Adrenal gland (tissue), 19 donors: ENCODE measurements at places on chromosomes 5 and 9.
A peak's percentile ranks its signal among the peaks of the same experiment; 100 is the strongest.

- no peak for DNase-seq
Observed at GRCh38 chr9:135152614-135153334, 65.3 kb downstream of the OLFM1 start.

DNA sequence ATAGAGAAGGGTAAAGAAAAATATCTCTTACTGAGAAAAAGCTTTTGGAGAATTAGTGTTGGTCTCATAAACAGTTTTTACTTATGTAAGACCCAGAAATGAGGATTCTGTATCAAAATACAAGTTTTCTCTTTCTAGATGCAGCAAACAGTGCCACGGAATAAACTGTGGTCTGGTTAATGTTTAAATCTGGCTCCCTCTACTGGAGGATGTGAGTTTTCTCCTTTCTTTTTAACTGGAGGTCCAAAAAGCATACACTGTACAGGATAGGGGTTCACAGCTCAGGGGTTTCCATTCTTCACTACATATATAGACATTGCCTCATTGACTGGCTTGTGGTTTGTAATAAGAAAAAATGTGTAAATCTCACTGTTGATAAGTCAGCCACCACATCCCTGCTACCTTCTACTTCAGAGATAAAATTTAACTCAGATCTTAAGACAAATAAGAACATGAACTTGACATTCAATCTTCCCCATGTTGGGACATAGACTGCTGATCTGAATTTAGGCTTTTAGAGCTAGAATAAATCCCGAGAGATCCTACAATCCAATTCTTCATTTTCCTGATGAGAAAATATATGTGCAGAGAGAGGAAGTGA, 98.9 kb downstream of the CFAP95 start:
- no peak for DNase-seq

DNA sequence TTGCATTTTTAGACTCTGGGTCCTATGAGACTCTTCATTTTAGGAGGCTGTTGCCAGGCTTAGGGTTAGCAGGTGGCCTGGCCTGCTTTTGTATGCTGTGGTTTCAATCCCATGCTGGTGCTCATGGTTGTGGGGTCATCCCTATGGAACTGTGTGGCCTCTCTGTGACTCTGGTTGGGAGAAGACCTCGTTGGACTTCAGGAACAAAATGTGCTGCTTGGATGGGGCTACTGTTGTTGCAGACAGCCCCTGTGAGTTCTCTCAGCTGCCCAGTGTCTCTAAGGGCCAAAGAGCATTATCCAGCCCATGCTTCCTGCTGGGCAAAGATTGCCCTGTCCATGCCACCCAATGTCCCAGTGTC, 169.5 kb upstream of the S1PR3 start:
- no peak for DNase-seq

- DNase-seq = no peak
Observed at GRCh38 chr9:78567693-78568092, 270.8 kb downstream of the PSAT1 start.

DNA sequence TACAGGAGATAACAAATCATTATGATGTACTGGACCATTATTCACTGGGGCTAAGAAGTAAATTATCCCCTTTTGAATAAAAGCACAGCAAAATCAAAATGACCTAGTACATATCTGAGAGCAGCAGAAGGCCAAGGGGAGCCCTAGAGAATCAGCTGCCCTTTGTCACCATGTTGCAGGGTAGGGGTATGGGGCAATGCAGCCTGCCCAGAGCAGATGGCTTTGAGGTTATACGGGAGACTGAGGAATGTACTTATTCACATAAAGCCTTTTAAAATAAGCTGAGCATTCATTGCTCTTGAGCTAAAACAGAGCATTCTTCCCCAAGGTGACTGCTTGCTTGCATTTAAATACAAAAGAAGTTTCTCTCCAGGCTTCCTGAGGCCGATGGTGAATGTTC, 2.6 kb upstream of the TNFAIP8 start:
- DNase-seq = no peak

- no peak for DNase-seq
Observed at GRCh38 chr5:150316320-150316719, 13.6 kb upstream of the ARSI start.

GRCh38 chr9:2367970-2368369, 253.6 kb upstream of the VLDLR start:
- DNase-seq = no peak

DNA sequence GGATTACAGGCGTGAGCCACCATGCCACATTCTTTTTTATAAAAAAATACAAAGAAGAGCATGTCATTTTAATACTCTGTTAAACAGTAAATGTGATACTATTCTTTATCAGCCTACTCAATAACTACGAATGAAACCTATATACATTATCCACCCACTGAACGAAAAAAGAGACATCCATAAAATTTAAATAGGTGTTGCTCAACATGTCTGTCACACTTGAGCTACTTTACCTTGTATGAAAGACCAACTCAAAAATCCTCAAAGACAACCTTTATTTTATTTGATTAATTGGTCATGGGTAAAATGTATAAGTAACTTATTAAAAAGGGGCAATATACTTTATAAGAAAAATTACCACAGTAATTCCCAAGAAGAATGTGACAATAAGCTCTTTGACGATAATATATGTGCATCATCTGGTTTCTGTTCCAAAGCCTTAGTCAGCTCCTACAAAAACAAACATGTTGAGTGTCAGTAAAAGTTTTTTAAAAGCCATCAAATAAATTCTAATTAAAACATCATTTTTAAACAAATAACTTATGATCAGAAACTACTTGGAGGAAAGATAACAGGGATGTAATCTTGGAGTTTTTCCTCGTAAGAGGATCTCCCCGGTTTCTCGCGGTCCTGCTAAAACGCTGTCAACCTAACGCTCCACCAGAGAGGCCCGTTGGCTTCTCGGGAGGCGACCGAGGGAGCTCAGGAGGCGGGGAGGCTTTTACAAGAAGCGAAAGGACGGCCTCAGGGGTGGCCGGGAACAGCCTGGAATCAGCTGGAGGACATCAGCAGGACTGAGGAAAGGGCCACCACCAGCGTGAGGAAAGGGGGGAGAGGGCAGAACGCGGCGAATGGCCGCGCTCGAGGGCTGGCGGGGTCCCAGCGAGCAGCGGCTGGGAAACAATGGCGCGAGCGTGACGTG, 13.5 kb upstream of the ANKRD18B start:
- peak; percentile 66 for DNase-seq

- DNase-seq = no peak
Observed at GRCh38 chr9:71761938-71762353, 6.4 kb downstream of the CEMIP2 start.

DNA sequence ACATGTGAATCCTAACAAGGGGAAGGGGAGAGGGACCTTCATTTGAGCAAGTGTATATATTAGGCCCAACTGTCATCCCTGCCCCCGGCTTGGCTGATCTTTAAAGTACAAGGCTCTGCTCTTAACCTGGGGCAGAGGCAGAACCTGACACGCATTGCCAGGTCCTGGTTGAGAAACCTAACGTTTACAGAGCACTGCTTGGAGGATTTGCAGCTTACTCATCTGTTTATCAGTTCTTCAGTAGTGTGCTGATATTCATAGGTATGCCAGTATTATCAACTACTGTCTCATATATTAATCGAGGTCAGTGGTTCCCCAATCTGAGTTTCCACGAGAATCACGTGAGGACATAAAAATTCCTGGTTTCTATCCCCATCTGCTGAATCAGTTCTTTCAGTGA, 50.4 kb downstream of the ACO1 start:
- no peak for DNase-seq

DNA sequence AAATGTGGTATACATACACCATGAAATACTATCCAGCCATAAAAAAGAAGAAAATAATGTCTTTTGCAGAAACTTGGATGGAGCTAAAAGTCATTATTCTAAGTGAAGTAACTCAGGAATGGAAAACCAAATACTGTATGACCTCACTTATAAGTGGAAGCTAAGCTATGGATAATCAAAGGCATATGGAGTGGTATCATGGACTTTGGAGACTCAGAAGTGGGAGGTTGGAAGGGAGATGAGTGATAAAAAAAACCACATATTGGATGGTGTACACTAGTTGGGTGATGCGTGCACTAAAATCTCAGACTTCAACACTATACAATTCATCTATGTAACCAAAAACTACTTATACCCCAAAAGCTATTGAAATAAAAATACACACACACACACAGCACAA, 24.5 kb downstream of the ADAMTS12 start:
- no peak for DNase-seq

DNA sequence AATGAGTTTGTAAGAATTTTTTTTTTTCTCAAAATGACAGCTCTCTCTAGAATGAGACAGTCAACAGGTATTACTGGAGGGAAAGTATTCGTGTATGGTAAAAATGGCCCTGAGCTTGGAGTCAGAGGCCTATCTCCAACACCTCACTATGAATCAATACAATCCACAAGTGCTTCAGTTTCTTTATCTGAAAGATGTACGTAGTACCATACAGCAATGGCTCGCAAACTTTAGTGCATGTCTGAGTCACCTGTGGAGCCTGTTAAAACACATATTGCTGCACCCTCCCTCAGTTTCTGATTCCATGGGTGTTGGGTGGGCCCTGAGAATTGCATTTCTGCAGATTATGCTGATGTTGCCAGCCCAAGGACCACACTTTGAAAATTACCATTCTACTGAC, 44.6 kb downstream of the DMRT2 start:
- no peak for DNase-seq

GRCh38 chr5:38193015-38193581, 65.3 kb upstream of the EGFLAM start:
- DNase-seq = peak; percentile 74

- no peak for DNase-seq
Observed at GRCh38 chr9:128316421-128316820, 5.8 kb downstream of the TRUB2 start.

DNA sequence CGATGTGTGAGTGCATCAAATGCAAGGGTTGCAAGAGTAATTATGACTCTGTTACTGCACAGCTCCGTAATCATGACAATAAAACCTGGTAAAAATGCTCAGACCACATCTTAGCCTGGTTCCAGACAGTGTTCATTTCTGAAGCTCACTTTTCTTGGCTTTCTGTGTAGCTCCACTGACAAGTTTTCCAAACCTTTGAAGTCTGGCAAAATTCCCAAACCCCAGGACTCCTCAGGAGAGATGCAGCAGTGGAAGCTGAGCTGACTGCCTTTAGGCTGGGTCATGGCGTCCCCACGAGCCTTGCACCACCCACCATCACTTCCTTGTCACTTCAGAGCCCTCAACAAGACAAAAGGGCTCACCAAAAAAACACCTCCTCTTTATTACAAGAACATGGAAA, 131.6 kb upstream of the TAS2R1 start:
- DNase-seq = no peak

GRCh38 chr5:158165647-158166046, 306.7 kb upstream of the CLINT1 start:
- no peak for DNase-seq

DNA sequence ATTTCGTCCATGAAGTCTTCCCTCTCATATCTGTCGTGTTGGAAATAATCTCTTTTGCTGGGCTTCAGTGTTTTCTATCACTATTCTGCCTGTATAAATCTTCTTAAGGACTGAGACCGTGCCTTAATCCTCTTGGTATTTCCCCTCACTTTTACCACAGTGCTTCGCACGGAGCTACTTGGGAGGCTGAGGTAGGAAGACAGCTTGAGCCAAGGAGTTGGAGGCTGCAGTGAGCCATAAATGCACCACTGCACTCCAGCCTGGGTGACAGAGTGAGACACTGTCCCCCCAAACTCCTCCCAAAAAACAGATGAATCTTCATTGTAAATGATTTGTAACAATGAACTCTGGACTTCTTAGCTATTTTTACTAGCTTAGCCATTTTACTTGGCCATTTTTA, 57.8 kb downstream of the PHAX start:
- DNase-seq = no peak

GRCh38 chr9:135275571-135276289, 188.3 kb downstream of the OLFM1 start:
- DNase-seq = no peak

DNA sequence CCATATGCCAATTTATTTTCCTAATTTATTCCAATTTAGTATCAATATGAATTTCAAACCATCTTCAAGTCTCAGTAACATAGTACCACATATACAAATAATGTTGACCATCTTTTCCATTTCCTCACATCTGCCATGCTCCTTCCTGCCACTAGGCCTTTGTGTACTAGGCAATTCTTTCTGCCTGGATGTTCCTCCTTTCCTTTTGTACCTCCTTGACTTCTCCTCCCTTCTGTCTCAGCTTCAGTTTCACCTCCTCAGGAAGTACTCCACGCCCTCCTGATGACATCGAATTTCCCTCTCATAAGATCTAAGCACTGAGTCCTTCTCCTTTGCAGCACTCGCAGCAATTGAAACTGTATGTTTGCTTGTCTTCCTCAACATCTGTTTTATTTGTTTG, 53.9 kb downstream of the MEF2C start:
- peak; percentile 28 for DNase-seq
